ENCODE measurements at places on chromosomes 3 and 15.

DNA sequence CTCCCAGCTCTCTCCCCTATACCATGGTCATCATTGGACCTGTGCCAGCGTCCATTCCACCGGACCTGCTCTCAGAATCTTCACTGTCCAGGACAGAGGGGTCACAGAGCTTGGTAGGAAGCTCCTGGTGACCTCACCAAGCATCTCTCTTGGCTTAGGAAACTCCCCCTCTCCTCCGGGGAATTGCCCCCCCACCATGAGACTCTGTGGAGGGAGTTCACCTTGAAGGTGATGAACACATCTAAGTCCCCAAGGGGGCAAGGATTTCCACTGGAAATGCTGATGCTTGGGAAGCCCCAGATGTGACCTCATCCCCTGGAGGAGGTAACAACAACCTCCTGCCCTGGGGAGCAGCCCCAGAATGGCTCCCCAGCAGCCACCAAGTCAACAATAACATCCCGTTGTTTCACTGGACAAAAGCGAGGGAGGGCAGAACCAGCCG is 3.2 kb downstream of the SEMA7A start:
- DNase-seq, result no peak

DNA sequence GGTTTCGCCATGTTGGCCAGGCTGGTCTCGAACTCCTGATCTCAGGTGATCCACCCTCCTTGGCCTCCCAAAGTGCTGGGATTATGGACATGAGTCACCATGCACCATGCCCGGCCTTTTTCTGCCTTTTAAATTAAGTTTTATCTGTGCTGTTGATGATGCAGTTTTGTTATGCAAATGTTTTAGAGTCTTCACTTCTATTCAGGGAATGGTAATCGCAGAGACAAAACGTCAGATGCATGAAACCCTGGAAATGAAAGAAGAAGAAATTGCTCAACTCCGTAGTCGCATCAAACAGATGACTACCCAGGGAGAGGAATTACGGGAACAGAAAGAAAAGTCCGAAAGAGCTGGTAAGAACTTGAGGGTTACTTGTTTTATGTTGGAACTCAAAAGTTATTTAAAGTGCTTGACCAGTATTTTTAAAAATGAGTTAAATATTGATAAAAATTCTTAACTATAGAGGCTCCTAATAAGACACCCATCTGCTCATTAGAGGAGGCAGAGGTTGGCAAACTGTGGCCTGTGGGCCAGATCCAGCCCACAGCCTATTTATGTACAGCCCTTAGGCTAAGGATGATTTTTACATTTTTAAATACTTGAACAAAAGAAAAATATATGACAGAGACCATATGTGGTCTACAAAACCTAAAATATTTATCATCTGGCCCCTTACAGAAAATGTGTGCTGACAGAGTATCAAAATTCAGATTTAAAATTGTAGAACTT is 127.8 kb upstream of the LRRFIP2 start:
- no peak for DNase-seq

DNA sequence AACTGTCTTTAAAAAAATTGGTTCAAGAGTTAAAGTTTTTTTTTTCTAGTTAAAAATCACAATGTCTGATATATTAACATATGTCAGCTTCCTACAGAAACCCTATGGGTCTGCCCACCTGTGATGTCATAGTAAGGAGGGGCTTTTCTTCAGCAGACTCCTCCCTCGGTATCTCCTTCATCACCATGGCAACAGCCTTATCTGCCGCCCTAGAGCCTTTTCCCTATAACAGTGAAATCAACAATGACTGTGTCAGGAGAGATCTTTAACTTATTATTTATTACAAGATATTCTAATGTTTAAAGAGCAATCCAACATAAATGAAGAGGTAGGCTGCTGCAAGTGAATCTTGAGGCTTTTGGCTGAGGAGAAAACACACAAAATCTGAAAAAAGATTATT is 138.7 kb downstream of the PEX5L start:
- no peak for DNase-seq

DNA sequence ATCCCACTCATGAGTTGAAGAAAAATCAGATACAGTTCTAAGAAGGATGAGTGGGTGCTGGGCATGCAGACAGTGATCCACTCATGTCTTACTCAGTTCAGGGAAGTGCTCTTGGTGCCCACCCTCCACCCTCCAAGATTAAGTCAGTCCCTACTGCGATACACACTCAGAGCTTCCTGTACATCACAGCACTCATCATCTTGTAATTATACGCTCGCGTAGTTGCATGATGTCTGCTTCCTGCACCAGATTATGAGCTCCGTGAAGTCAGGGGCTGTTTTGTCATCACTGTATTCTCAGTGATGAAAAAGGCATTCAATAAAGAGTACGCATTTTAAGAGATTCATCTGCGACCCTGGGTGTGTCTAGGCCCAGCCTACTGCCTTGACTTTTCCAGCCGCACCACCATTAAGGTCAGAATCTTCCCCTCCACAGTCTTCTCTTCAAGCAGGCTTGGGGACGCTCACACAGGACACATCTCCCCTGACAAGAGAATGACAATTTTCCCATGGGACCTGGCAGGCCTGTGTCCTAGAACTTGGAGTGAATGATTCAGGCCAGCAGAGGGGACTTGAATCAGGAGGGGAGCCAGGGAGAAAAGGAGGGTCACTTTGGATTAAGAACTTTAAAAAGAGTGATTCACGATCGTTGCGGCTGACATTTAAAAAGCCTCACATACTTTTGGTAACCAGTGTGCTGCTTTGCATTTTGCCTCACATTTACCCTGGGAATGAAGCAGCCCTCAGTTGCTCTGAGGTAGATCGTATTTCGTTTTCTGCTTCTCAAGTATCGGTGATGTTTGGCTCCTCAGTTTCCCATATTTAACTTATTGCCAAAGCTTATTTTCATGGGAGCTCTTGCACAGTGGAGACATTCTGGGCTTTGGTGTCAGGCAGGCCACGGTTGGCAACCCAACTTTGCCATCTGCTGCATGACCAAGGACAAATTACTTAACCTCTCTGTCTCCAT is 7.9 kb upstream of the PDE8A start:
- no peak for DNase-seq
